Body of pancreas (tissue), 4 donors: ENCODE measurements at places on chromosomes 5 and 9.
A peak's percentile ranks its signal among the peaks of the same experiment; 100 is the strongest.

GRCh38 chr9:7139886-7140285, 382.1 kb downstream of the KDM4C start:
- DNase-seq, result no peak

DNA sequence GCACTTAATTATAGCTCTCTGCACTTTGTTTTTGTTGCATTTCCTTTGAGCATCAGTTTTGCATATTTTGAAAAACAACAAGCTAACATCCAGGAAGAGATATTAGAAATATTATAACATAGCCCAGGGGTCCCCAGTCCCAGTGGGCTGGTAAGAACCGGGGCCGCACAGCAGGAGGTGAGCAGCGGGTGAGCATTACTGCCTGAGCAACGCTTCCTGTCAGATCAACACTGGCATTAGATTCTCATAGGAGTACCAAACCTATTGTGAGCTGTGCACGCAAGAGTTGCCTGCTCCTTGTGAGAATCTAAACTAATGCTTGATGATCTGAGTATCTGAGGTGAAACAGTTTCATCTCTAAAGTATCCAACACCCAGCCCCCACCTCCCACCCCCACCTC, 675.9 kb upstream of the ZNF608 start:
- no peak for DNase-seq

DNA sequence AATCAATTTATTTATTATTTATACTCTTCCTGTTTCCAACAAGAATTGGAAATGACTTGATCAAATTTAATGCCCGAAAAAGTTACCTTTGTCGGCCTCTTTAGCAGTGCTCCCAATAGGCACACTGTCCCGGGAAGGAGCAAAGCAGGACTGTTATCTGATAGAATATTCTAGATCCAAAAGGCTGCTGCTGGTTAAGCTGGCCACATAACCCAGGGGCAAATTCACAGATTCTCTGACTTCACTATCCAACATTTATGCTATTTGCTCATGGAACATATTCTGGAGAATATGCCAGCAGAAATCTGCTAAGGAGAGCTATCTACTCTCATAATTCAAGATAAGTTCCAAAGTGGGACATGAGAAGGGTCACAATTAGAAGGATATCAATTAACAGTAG, 100.2 kb upstream of the DMAC1 start:
- DNase-seq, result no peak

- DNase-seq, result peak; percentile 74
Observed at GRCh38 chr9:136694163-136694871, 7.1 kb upstream of the AGPAT2 start.

- no peak for DNase-seq
Observed at GRCh38 chr5:108334225-108334624, 47.7 kb downstream of the FBXL17 start.

- no peak for DNase-seq
Observed at GRCh38 chr5:86688406-86688805, 70.7 kb downstream of the COX7C start.

GRCh38 chr9:84988621-84989020, 319.1 kb downstream of the NTRK2 start:
- DNase-seq, result no peak

DNA sequence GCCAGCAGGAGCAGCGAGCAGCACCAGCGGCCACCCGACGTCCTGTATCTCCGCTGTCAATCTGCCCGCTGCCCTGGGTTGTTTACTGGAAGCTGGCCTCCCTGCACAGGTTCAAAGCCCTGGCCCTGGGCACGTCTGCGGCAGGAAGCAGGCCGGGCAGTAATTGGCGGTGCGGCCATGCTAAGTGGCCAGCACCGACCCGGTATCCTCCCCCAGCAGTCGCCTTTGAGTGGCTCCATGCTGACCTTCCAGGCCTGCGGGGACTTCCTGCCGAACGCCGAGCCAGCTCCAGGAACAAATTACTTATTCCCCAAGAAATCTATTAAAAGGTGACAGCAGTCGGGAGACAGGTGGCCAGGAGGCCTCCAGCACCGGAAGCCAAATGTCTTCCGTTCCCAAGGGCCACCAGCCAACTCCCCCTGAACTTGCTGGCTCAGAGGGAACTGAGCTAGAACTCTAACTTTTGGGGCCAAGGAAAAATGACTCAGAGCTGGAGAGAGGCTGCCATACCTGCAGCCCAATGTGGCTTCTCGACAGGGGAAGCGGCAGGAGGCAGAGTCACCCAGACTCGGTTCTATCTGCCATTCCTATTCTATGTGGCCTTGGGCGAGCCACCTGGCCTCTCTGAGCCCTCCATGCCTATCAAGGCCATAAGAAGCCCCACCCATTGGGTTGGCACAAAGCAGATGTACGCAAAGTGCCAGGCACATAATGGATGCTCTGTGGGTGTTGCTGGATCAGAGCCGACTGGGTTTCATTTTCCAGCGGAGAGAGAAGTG, 13.7 kb upstream of the PSMB7 start:
- DNase-seq, result no peak

DNA sequence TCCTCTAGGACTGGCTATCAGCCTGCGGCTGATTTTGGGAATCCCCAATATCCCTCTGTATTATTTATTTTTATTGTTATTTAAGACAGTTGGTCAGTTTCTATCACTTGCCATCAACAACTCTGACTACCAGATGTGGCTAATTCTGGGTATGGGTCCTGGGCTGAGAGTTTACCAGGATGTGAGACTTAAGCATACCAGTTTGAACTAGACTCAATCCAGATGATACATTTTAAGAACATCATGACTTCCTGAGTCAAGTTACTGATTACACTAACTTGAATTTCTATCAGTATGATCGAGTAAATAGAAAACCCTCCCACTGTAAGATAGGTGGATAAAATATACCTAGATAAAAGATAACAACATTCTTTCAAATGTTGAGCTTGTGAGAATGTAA, 634.0 kb downstream of the MAT2B start:
- DNase-seq, result no peak

- DNase-seq, result peak; percentile 67
Observed at GRCh38 chr9:131733541-131734061, 6.3 kb downstream of the RAPGEF1 start.

- DNase-seq, result no peak
Observed at GRCh38 chr9:34954225-34954624, 3.9 kb upstream of the PHF24 start.

GRCh38 chr5:72185496-72186329, 78.4 kb downstream of the MAP1B start:
- DNase-seq, result no peak

DNA sequence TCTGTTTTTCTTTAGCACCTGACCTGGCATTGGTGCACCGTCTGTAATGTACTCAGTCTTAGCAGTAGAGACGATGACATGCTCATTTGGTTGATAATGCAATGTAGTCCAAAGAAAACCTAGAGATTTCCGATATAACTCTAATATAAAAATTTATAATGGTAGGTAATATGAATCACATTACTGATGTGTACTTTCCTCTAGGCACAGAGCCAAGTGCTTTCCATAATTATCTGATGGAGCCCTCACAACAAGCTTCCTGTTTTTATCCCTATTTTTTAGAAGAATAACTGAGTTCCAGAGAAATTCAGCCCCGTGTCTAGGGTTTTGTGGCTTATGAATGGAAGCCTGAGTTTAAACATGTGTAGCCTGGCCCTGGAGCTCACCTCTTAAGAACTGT, 53.7 kb downstream of the KDM4C start:
- DNase-seq, result no peak

- no peak for DNase-seq
Observed at GRCh38 chr5:32027093-32027716, 146.9 kb downstream of the GOLPH3 start.

DNA sequence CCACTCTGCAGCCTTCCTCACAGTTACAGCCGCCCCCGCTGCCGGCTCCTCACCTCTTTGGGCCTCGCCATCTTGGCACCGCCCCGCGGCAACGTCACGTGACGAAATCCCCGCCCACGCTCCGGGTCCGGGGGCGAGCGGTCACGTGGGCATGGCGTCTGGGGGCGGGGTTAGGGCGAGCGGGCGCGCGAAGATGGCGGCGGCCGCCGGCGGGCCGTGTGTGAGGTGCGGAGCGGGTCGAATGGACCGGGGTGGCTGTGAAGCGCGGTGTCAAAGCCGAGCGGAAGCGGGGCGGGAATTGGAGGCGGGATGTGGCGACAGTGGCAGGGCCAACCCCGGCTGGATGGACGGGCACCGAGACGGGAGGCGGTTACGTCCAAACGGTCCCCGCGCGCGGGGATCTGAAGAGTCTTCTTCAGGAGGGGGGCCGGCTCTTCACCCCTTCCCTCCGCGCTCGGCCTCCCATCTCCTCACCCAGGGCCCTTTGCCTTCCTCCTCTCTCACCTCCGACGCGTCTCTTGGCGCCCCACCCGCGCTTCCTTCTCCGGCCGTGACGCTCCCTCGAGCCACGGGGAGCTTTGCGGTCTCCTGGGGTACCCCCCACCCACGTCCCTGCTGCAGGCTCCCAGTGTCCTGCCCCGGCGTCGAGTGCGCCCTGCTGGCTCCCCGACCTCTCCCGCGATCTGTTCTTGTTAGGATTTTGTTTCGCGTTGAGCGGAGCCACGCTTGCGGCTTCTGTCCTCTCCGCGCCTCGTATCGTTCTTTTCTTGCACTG, at the start of the genes DOLK and NUP188:
DOLK (minus strand) TSS at position 77 of the 775 bp plus-strand sequence. CDS start 300 bp downstream, outside the sequence.
NUP188 (plus strand) TSS at position 173 of the 775 bp plus-strand sequence; CDS start at position 194, 21 bp downstream.
- DNase-seq, result peak; percentile 95

DNA sequence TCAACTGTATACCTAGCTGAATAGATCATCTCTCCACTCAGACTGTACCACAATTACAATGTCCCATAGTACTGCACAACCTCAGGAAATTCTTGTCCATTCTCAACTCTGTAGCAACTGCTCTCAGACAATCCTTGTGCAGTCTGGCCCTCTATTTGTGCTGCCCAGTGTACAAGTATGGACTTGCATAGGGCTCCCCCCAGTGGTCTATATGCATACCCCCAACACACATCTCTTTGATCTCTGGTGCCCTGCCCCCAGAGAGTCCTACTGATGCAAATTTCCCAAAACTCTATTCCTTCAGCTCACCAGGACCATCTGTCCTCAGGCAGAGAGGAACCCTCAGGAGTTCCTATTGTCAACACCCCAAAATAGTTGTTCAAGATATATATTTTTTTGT, 205.3 kb downstream of the SLCO4C1 start:
- no peak for DNase-seq

DNA sequence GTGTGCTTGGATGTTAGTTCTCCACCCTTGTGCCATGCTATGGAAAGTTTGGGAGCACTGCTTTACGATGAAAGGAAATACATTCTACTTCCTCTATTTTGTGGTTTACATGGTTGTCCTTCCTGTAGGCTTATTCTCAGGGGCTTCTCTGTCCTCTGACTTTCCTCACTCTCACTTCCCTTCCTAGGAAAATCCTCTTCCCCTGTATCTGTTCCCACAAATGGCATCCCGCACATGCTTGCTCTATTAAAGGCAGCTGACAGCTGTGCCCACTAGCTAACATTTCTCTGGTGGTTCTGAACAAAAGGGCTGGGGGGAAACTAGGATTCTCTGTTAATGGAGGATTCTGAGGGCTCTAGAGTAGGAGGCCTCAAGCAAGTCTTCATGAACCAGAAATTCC, 52.4 kb downstream of the FAM170A start:
- DNase-seq, result no peak

DNA sequence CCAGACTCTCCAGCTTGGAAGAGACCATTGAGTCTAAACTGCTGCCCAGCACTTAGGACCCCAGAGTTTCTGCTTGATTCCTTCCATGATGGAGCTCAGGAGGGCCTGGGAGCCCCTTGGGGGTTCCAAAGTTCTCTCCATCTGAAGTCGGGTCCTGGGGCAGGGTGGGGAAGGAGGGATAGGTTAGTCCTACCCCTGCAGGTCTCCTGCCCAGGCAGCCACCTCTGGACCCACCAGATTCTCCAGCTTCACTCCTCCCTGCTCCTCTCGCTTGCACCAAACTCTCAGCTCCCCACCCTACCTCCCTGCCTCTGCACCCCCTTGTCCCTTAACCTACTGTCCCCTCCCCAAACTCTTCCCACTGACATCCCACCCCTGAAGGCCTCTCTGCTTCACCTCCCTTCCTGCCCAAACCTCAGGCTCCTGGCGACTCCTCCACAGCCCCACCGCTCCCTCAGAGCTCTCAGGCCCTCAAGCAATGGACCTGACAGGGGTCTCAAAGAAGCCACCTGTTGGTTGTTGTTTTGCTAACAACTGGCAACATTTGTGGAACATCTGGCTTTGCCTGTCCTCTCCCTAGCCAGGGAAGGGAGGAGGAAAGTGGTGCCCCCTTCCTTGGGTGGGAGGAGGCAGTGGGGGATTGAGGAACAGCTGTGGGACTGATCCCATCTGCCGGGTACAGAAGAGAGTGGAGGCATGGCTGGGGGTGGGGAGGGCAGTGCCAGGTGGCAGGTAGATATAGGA, 137.5 kb downstream of the RGS3 start:
- DNase-seq, result no peak

DNA sequence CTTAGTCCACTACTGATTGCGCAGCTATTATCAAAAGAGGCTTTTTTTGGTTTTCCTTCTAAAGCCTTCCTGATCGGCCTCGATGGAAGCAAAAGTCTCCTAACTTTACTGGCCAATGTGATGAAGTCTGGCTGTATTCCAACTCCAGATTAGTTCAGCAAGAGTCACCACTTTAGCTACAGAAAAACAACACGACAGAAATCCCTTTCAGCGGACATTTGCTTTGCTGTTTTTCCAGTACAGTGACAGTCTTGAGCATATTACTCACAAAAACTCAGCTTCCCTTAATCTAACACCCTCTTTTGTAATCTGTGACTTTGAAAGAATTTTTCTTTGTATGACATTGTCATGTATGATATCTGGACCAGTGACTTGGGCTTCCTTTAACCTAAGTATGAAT, 95.7 kb downstream of the HOMER1 start:
- DNase-seq, result no peak

DNA sequence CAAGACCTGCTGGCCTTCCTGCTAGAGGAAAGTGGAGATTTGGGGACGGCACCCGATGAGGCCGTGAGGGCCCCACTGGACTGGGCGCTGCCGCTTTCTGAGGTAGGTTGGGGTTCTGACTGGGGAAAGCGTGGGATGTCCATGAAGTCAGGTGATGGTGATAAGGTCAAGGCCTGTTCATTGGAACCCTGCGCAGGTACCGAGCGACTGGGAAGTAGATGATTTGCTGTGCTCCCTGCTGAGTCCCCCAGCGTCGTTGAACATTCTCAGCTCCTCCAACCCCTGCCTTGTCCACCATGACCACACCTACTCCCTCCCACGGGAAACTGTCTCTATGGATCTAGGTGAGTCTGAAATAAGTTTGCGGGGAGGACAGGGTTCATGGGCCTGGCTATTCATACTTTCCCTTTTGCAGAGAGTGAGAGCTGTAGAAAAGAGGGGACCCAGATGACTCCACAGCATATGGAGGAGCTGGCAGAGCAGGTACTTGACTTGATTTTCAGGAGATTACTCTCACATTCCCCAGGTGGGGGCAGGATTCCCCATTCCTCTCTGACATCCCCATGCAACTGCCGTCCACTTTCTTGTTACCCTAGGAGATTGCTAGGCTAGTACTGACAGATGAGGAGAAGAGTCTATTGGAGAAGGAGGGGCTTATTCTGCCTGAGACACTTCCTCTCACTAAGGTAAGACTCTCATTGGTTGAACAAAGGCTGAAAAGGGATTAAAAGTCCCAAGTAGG, 505 bp downstream of the CREB3 start:
- DNase-seq, result peak; percentile 33

- DNase-seq, result no peak
Observed at GRCh38 chr5:35356725-35357124, 126.4 kb upstream of the PRLR start.

- no peak for DNase-seq
Observed at GRCh38 chr5:32805971-32806638, 95.0 kb downstream of the NPR3 start.

- DNase-seq, result no peak
Observed at GRCh38 chr9:20419533-20419932, 202.8 kb downstream of the MLLT3 start.

GRCh38 chr5:103801681-103802080, 239.1 kb upstream of the NUDT12 start:
- DNase-seq, result no peak

GRCh38 chr9:127283917-127284497, 19.4 kb downstream of the GARNL3 start:
- DNase-seq, result no peak
